Muscle of arm (tissue), 14 donors: ENCODE measurements at places on chromosomes 7 and 10.
A peak's percentile ranks its signal among the peaks of the same experiment; 100 is the strongest.

DNA sequence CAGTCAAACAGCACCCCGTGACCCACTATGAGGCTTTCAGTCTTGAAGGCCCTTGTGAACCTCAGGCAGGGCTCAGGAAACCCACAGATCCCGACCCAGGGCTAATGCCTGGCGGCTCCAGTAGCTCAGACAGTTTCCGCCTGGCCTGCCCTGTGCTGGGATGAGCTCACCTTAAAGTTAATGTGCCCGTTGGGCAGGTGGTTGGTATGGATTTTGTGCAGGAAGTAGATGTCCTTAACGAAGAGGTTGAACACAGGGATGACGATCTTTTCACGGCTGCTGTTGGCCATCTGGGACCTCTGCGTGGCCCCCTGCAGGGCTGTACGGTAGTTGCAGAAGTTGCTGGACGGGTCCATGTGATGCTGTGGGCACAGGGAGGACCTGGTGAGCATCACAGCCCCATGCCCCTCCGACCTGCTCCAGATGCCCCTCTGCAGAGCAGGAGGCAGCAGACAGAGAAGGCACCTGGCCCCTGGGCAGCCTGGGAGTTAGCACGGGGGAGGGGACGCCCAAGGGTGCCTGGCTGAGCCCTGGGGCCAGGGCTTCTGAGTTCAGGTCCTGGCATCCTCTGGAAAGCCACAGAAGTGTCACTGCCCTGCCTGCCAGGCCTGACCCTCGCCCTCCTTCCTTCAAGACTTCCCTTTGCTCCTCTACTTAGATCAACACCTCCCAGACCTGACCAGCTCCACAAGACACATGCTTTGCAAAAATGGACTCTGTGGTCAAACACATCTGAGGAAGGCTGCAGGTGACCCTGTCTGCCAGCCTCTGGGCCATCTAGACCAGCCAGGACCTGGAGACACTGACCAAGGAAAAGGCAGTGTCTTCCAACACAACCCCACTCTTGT lies 59.8 kb downstream of the CSGALNACT2 start:
- DNase-seq = no peak

DNA sequence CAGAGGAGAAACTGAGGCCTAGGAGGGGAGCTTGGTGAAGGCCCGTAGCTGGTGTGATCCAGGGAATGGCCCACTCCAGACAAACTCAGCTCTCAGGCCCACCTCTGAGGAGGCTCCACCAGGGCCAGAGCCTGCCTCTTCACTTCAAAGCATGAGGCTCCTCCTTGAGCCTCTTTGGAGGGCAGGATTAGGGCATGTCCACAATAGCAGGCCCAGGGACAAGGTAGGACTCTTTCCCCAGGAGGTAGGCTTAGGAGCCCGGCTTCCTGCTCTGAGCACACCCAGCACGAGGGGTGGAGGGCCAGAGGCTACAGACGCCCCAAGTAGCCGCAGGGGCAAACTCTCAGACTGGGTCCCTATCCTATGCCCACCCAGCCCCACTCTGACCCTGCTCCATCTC lies 164.6 kb upstream of the ZMIZ1 start:
- DNase-seq = no peak

- no peak for DNase-seq
Observed at GRCh38 chr7:8338206-8338605, 76.2 kb upstream of the ICA1 start.

GRCh38 chr7:43302211-43302711 lies 189.8 kb downstream of the HECW1 start:
- no peak for DNase-seq

- no peak for DNase-seq
Observed at GRCh38 chr7:94472608-94473007, 37.0 kb upstream of the CASD1 start.

GRCh38 chr7:14398526-14398925 lies 409.1 kb upstream of the ETV1 start:
- no peak for DNase-seq

GRCh38 chr7:137958470-137959431 lies 43.1 kb downstream of the CREB3L2 start:
- no peak for DNase-seq

GRCh38 chr10:53601260-53601875 lies 828.8 kb upstream of the MBL2 start:
- peak; percentile 27 for DNase-seq

DNA sequence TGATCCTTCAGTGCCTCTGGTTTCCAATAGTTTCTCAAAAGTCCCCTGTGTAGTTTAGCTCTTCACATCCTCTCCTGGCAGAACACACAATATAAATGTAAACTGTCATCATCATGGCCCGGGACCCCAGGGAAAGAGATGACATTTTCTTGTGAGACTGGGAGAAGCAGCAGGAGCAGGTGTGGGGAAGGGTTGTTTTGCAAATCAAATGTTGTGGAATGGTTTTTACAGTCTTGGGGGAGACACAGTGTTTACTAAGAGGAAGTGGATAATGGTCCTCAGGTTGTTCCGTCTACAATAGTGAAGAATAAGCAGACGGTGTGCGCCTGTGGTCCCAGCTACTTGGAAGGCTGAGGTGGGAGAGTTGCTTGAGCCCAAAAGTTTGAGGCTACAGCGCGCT lies 159.1 kb downstream of the SEC23IP start:
- DNase-seq = peak; percentile 14

- peak; percentile 55 for DNase-seq
Observed at GRCh38 chr7:20172736-20173334, 44.3 kb downstream of the MACC1 start.

GRCh38 chr10:31758495-31758894 lies 170.1 kb downstream of the ARHGAP12 start:
- no peak for DNase-seq

- DNase-seq = no peak
Observed at GRCh38 chr7:74199551-74200355, 10.1 kb upstream of the LAT2 start.

DNA sequence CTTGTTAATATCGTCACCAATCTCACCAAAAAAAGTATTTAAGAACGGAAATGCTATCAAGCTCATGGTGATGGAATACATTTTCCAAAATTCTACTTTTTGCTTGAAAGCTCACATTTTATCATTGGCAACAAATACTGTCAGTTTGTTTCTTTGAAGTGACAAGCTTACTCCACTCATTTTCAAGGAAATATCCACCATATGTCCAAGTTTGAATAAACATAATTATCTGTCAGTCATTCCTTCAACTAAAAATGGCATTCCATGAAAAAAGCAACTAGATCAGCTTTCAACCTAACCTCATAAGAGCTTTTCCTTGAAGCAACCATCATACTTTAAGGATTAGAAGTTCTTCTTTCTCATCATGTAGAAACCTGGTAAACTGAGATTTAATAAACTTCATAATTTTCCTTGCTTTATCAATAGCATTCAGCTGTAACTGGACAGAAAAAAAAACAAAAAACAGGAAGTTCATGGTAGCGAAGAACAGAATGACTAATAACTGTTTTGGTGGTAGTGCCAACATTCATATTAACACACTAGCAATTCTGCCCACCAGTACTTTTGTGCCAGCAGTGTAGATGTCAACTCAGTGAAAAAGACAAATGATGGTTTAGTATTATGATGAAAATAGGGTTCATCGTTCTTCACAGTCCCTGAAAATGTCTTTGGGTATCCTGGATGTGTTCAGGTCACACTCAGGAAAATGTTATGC lies 764.9 kb downstream of the GRM8 start:
- no peak for DNase-seq

DNA sequence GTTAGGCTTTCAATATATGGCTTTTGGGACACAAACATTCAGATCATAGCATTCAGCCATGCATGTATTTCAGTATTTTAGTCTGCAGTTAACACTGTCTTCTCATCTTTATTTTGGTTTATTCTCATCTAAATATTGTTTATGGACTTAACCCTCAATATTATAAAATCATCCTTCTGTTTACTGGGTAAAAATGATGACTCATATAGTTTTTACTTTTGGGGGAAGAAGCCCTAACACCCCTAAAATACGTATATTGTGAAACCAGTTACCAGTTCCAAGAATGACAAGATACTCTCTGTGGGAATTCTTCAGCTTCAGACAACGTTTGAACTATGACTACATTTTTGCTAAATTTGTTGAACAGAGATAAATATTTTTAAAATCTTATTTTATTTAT lies 505.4 kb downstream of the LRMDA start:
- no peak for DNase-seq

GRCh38 chr7:121313793-121314676 lies 14.8 kb upstream of the WNT16 start:
- no peak for DNase-seq

GRCh38 chr7:77348371-77348813 lies 67.8 kb downstream of the GSAP start:
- no peak for DNase-seq

- no peak for DNase-seq
Observed at GRCh38 chr7:51732116-51732515, 415.5 kb upstream of the COBL start.

- DNase-seq = no peak
Observed at GRCh38 chr7:21903020-21903786, 42.5 kb downstream of the CDCA7L start.

GRCh38 chr7:36734731-36735130 lies 10.4 kb upstream of the AOAH start:
- DNase-seq = no peak
